Cardiac muscle cell (in vitro differentiated cells and primary cell): ENCODE measurements at places on chromosomes 1 and 21. TPM values are rescaled to one million over a fixed set of nuclear protein-coding genes. Genes with fewer than 3 reads are reported as not detected.

Gene CASQ1
- 21.4 and 28.3 TPM in 2 replicates for total RNA-seq

GRCh38 chr1:15402809-15403450 is 6.8 kb upstream of the EFHD2 start:
- DNase-seq, result no peak

DNA sequence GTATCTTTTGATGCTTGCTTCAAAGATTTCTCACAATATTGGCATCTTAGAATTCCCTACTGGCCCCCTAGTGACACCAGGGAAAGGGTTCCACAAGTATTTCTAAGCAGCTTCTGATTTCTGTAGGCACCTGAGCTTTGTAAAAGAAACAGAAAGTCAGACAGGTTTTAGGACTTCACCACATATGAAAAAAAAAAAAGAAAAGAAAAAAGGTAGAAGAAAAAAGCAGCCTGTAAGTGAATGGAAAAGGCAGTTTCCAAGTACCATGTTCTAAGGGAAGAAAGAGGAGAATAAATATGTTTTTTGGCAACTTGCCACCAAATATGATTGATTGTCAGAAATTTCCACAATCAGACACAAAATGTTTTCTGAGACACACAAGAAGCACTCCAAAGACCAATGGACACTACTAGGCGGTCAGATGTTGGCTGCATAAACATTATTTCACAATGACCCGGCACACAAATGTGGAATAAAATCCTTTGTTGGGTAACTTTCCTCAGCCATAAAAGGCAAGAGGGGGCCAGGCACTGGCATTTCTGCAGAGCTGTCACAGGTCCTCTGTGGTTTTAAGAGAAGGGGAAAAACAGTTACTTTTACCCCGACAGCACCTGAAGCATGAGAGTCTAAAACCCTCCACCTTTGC is 12.7 kb upstream of the CPLANE2 start:
- DNase-seq, result peak; percentile 93

GRCh38 chr1:112247036-112247597 is 148.9 kb upstream of the CTTNBP2NL start:
- DNase-seq, result no peak

DNA sequence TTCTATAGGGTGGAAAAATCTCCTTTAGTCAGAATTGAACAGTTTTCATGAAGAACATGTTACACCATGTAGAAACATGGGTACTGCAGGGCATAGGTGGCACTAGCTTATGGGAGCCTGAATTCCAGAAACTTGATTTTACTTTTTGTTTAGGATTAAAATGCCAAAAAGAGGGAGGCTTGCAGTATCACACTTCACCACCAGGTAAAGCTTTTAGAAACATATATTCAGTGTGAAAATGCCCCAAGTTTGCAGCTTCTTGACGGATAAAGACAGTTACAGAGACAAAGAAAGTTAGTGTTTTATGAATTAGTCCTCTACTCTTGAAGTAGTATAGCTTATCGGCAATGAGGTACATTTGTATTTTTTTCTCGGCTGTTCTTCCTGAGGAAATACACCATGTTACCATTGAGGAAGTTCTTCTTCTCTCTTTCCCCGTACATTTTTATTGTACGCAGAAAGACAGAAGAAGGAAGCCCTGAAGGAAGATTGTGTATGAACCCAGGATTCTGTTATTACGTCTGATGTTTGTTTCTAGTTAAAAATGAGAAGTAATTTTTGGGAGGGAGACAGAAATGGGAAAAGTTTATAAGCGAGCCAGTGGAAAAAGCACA is 66.1 kb downstream of the PBX1 start:
- no peak for DNase-seq

DNA sequence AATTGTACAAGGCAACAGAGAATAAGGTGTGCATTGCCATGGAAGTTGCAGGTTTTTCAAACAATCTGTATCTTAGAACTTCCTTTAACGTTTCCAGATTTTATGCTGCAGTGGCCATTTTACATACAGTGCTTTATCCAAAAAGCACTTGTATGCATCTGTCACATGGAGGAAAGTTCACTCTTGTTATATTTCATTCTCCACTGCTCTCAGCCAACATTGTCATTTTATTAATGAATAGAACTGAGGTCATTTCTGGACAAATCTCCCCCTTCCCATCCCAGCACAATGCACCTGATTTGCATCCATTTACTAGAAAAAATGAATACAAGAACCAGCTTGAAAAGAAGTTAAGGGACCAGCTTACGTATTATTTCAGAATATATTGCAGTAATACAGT is 342.0 kb downstream of the USP25 start:
- no peak for DNase-seq

Gene NTNG1
- 0.12 and 0.28 TPM in 2 replicates for total RNA-seq
